ENCODE measurements at places on chromosomes 11 and 22.

GRCh38 chr22:16955081-16955480 lies 52.9 kb downstream of the GAB4 start:
- DNase-seq = no peak

DNA sequence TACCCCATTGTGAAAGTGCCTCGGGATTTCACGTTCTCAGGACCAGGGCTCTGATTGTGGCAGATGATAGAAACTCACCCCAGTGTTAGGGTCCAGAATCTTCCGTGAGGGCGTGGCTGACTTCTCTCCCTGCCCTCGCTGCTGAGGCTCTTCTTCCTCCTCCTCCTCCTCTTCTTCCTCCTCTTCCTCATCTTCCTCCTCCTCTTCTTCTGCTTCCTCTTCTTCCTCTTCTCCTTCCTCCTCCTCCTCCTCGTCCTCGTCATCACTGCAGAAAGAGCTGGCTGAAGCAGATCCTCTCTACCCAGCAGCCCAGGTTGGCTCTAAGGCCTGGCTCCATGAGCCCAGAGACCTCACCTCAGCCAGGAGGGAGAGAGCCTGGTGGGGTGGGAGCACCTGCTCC lies 13.5 kb upstream of the CHADL start:
- no peak for DNase-seq

GRCh38 chr11:94840209-94840608 lies 72.1 kb downstream of the AMOTL1 start:
- DNase-seq = no peak

DNA sequence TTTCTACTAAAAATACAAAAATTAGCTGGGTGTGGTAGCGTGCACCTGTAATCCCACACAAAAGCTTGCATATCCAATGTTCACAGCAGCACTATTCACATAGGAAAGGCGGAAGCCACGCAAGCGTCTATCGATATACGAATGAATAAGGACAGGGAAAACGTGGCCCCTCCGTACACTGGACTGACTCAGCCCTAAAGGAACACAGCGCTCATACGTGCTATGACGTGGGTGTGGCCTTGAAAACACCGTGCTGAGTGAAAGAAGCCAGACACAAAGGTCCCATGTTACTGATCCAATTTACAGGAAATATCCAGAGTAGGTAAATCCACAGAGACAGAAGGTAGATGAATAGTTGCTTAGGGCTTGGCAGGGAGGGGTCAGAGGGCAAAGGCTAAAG lies 7.0 kb downstream of the LMF2 start:
- DNase-seq = no peak

DNA sequence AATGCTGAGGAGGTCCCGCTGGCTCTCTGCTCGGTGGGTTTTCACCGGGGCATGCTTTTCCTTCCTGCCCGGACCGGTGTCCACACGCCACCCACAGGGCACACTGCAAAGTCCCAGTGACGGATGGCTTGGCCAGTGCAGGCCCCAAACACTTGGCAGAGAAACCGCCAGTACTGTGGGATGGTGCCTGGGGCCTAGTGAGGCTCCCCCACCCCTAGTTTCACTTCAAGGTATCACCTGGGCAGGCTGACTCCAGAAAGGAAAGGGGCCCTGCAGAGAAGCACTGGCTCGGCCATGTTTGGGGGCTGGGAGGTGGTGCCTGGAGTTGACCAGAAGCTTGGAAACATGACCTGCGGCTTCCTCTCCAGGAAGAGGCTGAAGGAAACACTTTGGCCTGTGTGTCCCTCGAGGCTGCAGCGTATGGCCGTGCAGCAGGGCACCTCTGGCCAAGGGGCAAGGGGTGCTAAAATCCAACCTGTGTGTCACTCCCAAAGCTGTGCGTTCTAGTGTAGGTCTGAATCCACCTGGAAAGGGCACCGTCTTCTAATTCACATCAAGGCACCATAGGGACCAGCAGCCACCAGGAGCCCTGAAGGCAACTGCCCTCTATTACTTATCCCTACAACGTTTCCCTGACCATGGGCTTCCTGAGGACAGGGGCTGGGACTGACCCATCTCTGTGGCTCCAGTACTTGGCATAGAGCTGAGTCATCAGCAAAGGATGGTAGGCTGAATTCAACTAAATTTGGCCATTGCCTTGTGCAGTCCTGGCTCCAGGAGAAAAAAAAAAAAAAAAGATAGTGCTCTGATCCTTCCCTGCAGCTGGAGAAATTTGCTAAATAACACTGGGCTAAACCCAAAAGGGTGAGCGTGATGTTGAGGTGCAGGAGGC lies 22.6 kb downstream of the TPBGL start:
- no peak for DNase-seq

DNA sequence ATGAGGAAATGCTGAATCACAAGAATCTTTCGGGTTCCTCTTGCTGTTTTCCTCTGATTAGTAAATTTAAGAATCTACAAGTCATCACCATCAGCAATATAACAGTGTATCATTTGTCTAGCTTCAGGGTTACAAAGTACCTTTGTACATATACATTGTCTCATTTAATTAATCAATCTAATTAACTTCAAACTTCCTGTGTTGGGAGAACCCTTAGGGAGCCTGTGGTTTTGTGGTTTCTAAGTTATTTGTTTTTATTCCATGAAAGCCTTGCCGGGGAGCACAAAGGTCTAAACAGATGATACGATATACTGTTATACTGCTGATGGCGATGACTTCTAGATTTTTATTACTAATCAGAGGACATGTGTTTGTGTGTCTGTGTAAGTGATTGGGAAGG lies 41.0 kb downstream of the TIMP3 start:
- no peak for DNase-seq

DNA sequence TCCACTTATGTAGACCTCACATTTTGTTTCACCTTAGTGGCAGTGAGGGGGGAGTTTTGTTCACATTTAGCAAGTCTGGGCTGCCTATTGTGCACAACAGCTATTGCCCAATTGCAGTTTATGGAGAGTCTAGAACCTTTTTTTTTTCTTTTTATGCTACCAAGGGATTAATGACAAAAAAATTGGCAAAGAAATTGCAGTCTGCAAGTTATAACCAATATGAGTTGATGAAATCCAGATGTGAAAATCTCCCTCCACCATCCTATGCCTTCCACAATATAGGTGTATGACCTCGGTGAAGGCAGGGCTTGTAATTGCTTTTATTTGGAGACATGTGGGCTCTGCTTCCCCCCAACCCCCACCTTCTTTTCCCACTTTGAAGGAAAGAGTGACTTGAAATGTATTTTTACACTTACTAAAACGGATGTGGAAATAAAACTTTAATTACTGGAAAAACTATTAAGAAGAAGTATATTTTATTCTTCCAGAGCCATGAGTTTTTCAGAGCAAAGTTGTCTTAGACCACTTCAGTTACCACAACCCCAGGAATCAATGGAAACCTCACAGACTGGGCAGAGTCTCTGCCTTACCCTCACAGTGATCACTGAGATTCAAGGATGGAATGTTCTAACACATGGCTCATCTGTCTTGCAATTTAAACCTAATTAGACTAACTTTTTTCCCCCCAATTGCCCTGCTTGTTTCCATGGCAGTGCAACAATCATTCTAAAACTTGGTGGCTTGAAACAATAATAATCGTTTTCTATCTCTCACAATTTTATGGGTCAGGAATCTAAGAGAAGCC lies 120.8 kb upstream of the SLC5A12 start:
- DNase-seq = no peak

GRCh38 chr11:67082071-67082791 lies 25.6 kb downstream of the RHOD start:
- DNase-seq = no peak

DNA sequence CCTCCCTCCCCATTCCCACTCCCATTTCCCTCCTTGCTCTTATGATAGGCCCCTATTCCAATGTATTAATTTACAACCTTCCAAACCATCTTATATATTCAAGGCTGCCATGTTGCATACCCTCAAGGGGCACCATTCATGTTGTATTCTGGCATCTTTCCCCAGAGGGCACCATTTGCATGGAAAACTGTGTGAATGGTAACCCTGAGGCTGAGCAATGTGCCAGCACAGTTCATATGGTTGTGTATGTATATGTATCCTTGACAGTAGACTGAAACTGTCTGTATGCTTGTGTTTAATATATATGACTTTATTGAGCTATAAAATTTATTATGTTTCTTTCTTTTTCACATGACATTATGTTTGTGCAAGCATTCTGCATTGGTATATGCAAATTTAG lies 7.3 kb downstream of the RASSF10 start:
- DNase-seq = no peak

GRCh38 chr11:86291466-86292262 lies 10.4 kb upstream of the HIKESHI start:
- peak; percentile 23 for DNase-seq

DNA sequence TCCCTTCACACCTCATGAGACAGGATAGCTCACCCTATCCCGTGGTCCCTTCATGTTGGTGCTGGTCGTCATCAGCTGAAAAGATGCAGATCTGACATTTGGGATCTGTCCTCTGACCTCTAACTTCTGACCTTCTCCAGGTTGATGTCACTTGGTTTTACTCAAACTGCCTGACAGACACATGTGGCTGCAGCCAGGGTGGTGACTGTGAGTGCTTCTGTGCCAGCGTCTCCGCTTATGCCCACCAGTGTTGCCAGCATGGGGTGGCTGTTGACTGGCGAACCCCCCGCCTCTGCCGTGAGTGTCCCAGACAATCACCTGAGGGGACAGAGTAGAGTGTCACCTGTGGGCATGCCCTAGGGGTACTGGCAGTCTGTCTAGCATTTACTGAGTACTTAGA lies 49.7 kb downstream of the OTOG start:
- DNase-seq = no peak

- DNase-seq = no peak
Measured at GRCh38 chr11:15667127-15667725, 552.5 kb downstream of the INSC start.

DNA sequence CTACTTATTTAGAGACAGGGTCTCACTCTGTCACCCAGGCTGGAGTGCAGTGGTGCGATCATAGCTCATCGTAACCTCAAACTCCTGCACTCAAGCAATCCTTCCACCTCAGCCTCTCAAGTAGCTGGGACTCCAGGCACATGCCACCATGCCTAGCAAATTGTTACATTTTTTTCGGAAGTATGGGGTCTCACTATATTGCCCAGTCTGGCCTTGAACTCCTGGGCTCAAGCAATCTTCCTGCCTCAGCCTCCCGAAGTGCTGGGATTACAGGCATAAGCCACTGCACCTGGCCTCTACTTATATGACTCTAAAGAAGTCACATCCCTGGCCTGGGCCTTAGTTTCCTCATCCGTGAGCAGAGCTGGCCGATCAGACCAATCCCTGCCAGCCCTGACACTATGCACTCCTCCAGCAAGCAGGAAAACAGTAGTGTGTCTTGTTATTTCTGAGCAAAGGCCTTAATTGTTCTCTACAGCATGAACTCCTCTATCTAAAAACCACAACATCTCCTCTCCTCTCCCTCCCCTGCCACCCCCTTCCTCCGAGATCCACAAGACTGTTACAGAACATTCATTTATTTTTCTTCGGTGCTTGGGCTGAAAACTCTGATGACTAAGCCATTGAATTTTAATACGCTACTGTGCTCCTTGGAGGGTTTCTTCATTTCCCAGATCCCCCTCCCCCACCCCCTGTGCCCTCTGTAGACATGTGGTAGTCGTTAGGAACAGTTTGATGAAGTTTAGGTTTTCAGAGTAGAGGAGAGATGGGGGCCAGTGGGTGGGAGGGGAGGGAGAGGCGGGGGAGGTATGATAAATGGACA lies 91.5 kb downstream of the ABTB2 start:
- no peak for DNase-seq

DNA sequence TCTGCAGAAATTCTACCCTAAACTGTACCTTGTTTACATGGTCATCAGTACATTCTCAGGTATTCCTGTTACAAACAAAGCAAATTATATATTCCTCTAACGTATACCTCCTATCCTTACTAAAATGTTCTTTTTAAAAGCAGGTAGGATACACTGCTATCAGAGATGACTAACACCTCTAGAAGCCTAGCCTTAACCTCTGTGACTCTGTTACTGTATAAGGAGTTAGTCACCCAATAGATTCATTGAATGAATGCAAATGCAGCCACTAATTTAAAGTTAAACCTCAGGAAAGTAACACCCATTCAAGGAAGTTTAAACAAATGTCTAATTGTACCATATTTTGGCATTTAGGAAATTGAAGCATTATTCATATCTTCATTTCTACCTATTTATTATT lies 82.2 kb downstream of the FCHSD2 start:
- DNase-seq = no peak

DNA sequence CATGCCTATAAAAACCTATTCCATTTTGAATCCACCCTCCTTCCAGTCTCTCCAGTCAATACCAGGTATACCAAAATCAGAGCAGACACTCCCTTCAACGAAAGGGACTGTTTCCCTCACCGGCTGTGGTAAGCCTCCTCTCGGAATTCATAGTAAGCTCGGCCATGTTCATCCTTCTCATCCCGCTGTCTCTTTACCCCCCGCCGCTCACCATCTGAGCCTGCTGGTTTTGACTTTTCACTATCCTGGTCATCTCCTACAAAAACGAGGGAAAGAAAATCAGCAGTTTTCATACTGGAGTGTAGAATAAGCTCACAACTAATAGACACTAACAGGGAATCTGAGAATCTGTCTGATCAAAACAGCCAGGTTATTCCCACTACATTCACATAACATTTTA lies 3.1 kb downstream of the HNRNPUL2 start:
- DNase-seq = no peak

DNA sequence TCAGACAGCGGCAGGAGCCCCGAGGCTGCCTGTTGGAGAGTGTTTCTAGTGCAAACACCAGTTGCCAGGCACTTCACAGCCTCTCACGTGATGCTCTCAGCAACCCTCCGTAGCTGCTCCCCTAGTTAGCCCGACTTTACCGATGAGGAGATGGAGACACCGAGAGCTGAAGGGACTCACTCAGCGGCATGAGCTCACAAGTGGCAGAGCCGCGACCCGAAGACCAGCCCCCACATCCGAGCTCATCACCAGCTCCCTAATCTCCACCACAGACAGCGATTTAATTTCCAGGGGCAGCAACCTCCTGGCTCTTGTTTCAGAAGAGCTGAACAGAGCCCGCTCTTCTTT lies 28.7 kb upstream of the RTL6 start:
- DNase-seq = no peak

- DNase-seq = no peak
Measured at GRCh38 chr11:128048121-128048520, 539.2 kb downstream of the ETS1 start.

GRCh38 chr11:104169091-104169490 lies 5.1 kb upstream of the PDGFD start:
- DNase-seq = no peak

- DNase-seq = no peak
Measured at GRCh38 chr11:61776561-61777075, 15.8 kb downstream of the TMEM258 start.

DNA sequence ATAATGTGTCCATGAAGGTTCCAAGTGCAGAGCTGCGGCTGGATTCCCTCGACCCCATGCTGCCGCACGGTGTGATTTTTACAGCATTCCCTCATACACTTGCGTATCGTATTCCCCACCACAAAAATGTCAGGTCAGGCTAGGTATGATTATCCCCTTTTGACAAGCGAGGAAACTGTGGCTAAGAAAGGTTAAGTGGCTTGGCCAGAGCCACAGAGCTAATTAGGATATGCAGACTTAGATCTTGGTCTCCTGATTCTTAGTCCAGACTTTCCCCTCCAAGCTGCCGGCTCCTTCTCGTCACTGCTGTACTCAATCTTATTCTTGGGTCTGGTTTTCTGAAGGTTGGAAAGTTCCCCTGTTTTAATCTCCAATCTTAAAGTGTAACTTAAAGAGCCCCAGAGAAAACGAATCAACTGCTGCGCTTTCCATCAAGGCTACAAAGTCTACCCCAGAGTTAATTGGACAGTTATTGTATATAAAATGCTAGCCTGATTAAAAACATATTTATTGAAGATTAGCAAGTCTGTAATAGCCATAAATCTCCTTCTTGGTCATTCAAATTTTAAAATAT lies 176.6 kb downstream of the ADAMTS15 start:
- DNase-seq = no peak

- DNase-seq = no peak
Measured at GRCh38 chr22:30187094-30187493, 59.5 kb downstream of the LIF start.
